Left lobe of liver (tissue), 2 donors: ENCODE measurements at places on chromosomes 2 and 18.

- no peak for DNase-seq
Observed at GRCh38 chr18:56869189-56869777, 218.1 kb downstream of the WDR7 start.

DNA sequence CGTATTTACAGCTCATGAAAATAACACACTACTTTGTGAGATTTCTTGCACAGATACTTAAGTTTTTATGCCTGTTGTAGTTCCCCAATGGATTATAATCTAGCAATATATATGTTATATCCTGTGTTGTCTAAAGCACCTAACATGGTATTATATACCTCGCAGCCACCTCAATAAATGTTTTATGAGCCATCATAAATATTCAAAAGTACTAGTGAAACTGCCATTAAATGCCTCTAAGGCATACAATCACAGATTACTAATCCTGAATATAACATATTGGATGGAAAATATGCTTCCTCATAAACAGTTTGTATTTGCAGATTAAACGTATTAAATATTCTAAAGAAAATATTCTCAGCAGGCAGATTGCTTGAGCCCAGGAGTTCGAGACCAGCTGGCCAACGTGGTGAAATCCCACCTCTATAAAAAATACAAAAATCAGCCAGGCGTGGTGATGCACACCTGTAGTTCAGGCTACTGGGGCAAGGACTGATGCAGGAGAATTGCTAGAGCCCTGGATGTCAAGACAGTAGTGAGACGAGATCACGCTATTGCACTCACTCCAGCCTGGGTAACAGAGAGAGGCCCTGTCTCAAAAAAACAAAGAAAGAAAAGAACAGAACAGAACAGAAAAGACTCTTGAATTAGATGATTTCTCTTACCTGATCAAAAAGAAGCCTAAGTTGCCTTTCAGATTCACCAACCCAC lies 64.1 kb downstream of the ATAD2B start:
- no peak for DNase-seq

- no peak for DNase-seq
Observed at GRCh38 chr18:39841482-39842365, 2113.3 kb upstream of the PIK3C3 start.

- no peak for DNase-seq
Observed at GRCh38 chr18:35564795-35565453, 16.6 kb upstream of the GALNT1 start.

GRCh38 chr2:207617011-207617671 lies 8.1 kb downstream of the METTL21A start:
- no peak for DNase-seq
